Choroid plexus epithelial cell (primary cell): ENCODE measurements at places on chromosomes 11 and 22.
A peak's percentile ranks its signal among the peaks of the same experiment; 100 is the strongest.

- no peak for DNase-seq
Measured at GRCh38 chr11:43130616-43131015, 181.2 kb upstream of the API5 start.

DNA sequence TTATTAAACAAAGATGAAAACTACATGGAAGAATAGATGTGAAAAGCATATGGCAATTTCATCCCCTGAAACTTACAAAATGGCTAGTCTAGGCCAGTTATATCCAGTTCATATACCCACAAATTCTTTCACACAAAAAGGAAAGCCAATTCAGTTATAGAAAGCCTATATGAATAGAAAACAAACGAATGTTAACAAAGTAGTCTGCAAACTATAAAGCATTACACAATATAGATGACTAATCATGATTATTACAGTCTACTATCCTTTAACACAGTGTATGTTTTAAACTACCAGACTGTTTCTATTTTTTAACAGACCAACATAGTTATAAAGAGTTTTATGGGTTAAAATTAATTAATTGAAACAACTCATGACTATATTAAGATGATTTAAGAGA lies 12.1 kb downstream of the DCUN1D5 start:
- DNase-seq: peak; percentile 39

DNA sequence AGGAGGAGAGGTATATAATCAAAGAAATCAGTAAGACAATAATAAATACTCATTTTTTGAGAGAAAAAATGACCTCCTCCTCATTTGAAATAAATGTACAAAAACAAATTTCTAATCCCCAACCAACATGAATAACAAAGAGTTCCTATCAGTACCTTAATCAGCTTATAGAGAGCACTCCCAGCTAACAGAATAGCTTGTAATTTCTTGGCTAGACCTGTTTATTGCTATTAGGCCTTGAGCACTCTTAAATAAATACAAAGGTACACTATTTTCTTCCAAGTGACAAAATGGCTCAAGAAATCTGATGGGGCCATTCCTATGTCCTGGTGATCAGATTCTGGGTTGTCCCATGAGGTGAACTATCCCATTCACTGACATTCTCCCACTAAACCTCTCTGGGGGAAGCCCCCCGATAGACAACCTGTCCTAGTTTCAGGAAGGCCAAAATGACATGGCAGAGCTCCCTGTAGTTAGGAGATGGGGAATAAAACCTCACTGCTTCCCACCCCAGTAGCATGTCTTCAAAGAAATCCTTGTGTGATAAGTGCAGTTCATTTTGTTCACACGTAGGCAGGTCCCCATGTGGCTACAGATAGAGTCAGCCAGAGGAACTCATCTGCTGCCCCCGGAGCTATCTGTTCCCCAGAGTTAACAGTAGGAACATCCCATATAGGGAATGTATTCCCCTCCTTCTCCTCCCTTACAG lies 385.7 kb downstream of the SOX6 start:
- no peak for DNase-seq

GRCh38 chr11:8768625-8769333 lies 86.2 kb downstream of the RPL27A start:
- DNase-seq: peak; percentile 44

GRCh38 chr11:2741377-2742131 lies 41.8 kb upstream of the KCNQ1OT1 start:
- peak; percentile 94 for DNase-seq

- DNase-seq: no peak
Measured at GRCh38 chr11:80846979-80847378, 1406.1 kb upstream of the TENM4 start.

DNA sequence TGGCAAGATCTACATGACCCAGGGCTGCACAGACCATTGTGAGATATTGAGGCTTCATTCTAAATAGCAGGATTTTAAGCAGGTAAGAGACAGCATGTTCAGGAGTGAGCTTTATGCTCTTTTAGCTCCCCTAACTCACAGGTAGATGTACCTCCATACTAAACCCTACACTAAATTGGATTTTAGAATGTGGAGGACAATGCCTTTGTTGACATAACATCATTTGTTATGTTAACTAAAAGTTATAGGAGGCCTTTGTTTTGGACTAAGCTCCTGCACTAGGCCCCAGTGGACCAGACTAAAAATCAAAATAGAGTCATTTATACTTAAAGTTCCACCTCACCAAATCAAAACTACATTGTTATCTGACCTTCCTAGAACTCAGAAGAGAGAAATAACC lies 6.8 kb downstream of the DDIAS start:
- no peak for DNase-seq
